Right renal cortex interstitium (tissue), 3 donors: ENCODE measurements at places on chromosomes 6 and 20.

- no peak for DNase-seq
Observed at GRCh38 chr6:163797296-163797845, 382.9 kb downstream of the QKI start.

- no peak for DNase-seq
Observed at GRCh38 chr6:132931936-132932514, 117.7 kb downstream of the RPS12 start.

GRCh38 chr20:3248993-3249347 is 10.0 kb upstream of the SLC4A11 start:
- DNase-seq, result no peak

DNA sequence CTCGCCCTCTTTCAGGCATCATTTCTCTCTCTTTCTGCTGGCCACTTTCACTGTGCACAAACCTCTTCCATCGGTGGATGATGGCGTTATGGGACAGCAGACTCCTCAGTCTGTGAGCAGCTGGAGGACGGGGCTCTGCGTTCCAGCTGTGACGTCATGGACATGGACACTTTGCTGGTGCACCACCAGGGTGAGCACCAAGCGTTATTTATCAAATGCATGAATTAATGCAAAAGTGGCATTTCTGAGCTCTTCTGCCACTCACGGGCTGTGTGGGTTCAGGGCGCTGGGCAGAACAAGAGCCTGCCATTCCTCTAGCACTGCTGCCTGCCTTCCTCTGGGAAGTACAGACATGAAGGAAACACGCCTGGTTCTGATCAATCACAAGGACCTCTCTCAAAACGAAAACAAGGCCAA is 82.9 kb upstream of the MPC1 start:
- no peak for DNase-seq

DNA sequence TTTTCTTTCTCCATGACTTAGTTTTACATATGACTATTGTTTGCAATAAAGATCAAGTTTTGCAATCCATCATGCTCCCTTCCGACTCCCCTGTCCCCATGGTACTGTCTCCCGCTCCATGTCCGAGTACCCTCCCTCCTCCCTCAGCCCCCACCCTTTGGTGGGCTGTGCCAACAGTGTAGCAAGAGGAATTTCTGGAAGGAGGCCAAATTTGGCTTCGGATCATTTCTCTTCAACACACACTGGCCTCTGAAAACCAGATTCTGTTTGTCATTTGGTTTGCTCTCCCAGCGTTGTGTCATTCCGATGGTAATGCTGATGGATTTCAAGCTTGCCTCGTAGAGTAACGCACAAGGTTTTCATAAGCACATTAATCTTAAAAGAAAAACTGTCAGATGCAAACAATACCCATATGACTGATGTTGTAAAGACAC is 22.9 kb upstream of the PAX1 start:
- DNase-seq, result no peak

GRCh38 chr20:52118016-52118623 is 73.5 kb downstream of the ZFP64 start:
- DNase-seq, result no peak

- no peak for DNase-seq
Observed at GRCh38 chr20:44646023-44646640, 5.4 kb downstream of the ADA start.

GRCh38 chr20:41380551-41381193 is 14.1 kb upstream of the EMILIN3 start:
- DNase-seq, result no peak

GRCh38 chr6:24188578-24189080 is 62.6 kb downstream of the NRSN1 start:
- no peak for DNase-seq

- DNase-seq, result no peak
Observed at GRCh38 chr20:62234339-62234738, 4.0 kb upstream of the OSBPL2 start.

DNA sequence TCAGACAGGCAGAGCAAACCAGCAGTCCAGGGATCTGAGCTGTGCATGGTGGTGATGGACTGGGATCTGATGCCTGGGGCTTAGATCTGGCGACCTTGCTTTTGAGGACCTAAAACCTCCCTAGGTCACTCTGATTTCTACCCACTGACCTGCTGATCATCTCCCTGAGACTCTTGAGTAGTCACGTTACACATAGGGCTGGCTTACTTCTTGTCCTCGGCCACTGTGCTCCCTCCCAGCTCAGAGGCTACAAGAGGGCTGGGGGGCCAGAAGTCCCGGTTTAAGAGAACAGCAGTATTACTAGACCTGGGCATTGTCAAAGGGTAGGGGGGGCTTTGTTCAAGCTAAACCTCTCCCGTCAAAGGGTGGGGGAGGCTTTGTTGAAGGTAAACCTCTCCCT is 5.5 kb downstream of the DYNLT1 start:
- DNase-seq, result no peak

DNA sequence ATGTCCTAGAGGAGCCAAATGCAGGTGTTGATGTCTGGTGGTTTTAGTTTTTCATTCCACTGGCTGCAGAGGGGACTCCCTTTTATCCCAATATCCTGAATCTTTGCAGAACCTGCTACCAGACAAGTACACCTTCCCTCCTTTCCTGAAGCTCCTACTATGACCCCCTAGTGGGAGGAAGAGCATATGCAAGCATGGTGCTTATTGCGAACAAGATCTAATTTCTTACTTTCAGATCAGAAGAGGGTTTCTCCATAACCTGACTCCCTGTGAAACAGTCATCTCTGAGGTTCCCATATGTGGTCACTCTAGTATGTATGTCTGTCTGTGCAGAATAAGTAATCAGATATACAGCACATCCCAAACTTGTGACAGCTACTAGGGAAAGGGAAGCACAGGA is 277.2 kb downstream of the ARHGAP18 start:
- DNase-seq, result no peak
